ENCODE measurements at places on chromosomes 12 and 14.

DNA sequence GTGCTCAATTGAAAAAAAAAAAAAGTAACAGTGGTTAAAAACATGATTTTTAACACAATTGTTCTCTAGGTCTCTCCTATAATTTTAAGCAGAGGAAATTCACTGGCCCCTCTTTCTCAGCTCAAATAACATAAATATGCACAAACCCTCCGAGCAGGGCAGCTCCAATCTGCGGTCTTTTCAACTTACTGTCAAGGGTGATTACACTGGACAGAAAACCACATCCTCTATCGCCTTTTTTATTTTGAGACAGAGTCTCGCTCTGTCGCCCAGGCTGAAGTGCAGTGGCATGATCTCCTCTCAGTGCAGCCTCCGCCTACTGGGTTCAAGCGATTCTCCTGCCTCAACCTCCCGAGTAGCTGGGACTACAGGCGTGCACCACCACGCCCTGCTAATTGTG is 16.5 kb upstream of the GABARAPL1 start:
- no peak for DNase-seq

GRCh38 chr12:113609692-113610469 is 138.2 kb upstream of the LHX5 start:
- DNase-seq = no peak

- no peak for DNase-seq
Observed at GRCh38 chr12:3165078-3165980, 88.2 kb downstream of the TSPAN9 start.

- peak; percentile 96 for DNase-seq
Observed at GRCh38 chr12:122064780-122065588, 13.6 kb upstream of the MLXIP start.

GRCh38 chr12:87756111-87756510 is 273.1 kb downstream of the C12orf50 start:
- peak; percentile 71 for DNase-seq

DNA sequence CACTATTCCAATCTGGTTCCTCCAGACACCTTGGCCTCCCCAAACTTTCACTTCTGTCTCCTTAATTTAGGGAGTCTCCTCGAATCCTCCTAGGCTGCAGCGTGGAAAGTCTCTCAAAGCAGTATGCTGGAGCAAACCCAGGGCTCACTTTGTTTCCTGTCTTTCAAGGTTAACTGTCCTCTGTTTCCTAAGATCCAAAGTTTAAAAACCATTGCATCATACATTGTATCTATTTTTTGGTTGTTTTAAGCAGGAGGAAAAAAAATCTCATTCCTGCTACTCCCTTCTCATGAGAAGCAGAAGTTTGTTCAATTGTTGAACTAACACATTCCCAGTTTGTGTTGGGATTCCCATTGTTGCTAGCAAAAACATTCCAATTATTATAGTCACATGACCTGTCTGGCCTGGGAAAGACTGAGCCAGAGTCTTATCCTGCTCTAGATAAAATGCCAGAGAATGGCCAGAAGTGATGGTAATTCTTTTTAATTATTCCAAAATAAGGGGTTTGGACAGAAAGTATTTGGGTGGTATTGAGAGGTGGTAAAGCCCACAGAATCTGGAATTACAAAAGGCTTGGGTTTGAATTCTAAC is 67.3 kb downstream of the HSPB8 start:
- no peak for DNase-seq

GRCh38 chr14:53894456-53894855 is 62.2 kb downstream of the BMP4 start:
- peak; percentile 75 for DNase-seq

GRCh38 chr12:70332236-70332635 is 33.9 kb upstream of the KCNMB4 start:
- no peak for DNase-seq

- no peak for DNase-seq
Observed at GRCh38 chr12:66232263-66232662, 43.2 kb downstream of the IRAK3 start.

DNA sequence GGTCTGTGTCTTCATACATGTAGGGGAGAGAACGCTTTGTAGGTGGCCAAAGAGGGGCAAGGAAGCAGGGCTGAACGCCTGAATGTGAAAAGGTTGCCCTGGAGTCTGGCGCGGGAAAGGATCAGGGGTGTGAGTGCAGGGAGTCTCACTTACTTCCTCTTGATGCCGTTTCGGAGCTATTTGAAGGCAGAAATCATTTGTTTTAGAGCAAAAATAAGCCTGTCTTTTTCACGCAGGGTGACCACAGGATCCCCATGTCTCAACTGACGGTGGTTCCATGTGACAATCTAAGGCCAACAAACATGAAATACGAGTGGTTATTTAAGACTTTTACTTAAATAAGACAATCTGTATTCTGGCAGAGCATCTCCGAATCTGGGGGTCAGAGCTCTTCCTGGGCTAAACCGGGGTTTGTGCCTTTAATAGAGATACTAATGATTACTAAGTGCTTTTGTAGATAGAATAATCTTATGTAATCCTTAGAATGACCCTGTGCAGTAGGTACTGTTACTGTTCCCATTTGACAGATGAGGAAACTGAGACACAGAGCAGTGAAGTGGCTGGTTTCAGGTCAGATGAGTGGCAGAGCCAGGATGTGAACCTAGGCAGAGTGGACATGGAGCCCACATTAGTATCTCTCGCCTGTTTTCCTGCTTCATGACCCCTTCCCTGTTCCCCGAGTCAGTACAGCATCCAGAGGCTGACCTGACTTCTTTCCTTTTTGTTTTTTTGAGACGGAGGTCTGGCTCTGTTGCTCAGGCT is 1.9 kb downstream of the BRI3BP start:
- no peak for DNase-seq

- no peak for DNase-seq
Observed at GRCh38 chr12:115572440-115572839, 705.1 kb downstream of the MED13L start.

- peak; percentile 69 for DNase-seq
Observed at GRCh38 chr12:14948672-14949071, 10.3 kb upstream of the ERP27 start.

- DNase-seq = peak; percentile 91
Observed at GRCh38 chr12:6532927-6533652, 1.2 kb upstream of the GAPDH start.

DNA sequence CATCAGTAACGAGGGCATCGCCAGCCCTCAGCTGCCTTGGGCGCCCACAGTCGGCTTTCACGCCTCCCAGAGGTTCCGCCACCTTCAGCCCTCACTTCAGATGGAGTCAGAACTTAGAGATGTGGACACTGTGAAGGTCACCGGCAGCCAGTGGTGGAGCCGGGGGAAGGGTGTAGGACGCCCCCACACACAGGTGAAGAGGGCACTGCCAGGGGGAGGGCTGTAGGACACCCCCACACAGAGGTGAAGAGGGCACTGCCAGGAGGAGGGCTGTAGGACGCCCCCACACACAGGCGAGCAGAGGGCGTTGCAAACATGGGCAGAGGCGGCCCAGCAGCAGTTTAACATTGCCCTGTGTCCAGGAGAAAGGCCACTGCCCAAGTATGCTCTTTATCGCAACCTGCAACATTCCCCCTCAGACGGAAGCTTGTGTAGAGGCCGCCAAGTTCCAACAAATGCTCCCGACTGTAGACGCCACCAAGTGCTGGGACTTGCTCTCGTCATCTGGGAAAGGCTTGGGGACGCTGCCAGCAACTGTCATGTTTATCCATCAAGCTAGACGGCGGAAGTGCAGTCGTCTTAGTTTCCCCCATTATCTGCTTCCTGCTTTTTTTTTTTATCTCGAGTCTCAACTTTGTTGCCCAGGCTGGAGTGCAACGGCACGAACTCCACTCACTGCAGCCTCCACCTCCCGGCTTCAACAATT is 4.9 kb upstream of the ANKLE2 start:
- DNase-seq = no peak

DNA sequence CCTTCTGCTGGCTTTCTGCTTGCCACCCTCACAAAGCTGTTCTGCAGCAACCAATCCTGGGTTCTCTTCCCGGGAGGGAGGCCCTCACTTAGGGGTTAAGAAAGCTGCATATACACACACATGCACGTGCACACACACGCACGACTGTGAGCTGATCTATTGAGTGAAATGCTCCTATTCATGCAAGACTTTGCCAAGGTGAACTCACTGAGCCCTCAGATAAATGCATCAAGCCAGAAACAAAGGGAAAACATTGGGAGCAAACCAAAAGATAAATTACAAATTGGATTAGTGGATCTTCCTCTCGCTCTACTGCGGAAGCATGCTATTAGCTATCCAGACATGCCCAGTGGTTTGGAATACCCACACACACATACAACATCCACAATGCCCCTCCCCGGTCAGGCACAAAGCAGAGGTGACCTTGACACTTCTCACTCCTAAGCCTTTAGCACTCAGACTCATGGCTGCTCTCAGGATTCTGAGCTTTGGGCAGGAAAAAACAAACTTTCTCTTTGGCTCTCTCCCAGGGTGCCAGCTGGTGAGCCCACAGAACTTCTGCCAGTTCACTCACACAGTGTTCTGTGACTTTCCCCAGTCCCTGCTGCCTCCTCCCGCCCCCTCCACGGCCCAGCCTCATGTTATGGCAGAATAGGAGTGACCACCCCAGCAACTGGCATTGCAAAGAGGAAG is 320.0 kb downstream of the DPF3 start:
- no peak for DNase-seq

GRCh38 chr12:2439332-2440100 is 355.3 kb upstream of the FKBP4 start:
- DNase-seq = no peak

- DNase-seq = peak; percentile 4
Observed at GRCh38 chr14:52117111-52117832, 48.4 kb upstream of the NID2 start.

- DNase-seq = peak; percentile 10
Observed at GRCh38 chr14:101808894-101809670, 47.6 kb downstream of the PPP2R5C start.

- DNase-seq = peak; percentile 65
Observed at GRCh38 chr12:25806271-25806670, 152.2 kb upstream of the RASSF8 start.

DNA sequence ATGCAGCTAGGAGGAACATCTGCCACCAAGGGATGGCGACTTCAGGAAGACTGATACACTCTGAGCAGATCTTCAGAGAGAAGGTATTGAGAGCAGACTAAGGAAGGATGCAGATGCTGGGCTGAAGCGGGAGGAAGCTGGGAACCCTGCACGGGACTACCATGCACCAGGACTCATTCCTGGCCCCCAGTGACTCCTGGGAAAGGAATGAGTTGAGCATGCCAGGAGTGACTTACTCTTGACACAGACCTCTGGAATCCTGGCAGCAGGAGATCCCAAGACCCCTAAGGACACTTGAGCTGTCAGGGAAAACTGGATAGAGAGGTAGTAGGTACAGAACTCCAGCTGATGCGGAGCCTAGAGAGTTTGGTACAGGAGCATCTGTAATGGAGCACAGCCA is 336.1 kb downstream of the RPS29 start:
- DNase-seq = peak; percentile 75

GRCh38 chr14:39102265-39102968 is 618 bp downstream of the SEC23A start:
- DNase-seq = peak; percentile 53

DNA sequence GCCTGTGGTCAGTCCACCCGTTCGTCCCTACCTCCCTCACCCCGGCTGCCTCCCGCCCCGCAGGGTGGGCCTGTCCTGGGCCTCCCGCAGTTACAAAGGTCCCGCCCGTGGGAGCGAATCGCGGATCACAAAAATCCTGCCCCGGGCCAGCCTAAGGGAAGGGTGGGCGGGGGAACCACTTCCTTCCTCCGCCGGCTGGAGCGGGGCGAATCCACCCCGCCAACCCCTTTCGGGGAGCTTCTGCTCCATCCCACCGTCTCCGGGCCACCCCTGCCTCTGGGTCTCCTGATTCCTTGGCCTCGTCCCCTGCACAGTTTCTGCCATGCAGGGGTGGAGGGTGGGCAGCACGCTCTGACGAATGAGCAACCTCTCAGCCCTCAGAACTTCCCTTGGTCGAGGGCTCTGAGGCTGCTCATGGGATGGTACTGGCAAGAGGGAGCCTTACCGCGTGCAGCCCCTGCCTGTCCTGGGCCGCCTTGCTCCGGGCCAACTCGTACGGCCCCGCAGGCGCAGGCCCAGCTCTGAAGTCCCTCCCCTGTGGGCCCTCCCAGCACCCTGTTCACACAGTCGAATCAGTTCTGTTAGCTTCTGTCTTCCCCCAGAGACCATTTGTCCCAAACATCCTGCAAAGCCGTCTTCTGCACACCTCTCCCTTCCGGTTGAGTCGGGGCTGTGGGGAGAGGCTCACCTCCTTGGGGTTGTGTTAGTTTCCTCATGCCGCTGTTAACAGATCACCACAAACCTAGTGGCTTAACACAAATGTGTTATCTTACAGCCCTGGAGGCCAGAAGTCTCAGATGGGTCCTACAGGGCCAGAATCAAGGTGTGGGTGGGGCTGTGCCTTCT is 589 bp upstream of the HVCN1 start:
- peak; percentile 50 for DNase-seq

DNA sequence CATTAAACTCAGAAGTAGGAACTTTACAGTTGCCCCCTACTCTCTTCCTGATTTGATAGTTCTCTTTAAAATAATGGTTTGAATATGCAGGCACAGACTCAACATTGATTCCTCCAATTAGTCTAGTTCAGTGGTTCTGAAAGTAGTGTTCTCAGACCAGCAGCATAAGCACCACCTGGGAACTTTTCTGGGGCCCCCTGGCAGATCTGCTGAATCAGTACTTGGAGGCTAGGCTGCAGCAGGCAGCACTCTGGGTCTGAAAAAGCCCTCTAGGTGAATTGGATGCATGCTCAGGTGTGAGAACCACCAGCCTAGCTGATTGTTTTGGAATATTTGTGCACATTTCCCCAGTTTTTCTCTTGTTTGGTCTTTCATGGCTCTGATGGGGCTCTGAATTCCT is 198.6 kb upstream of the NOS1 start:
- no peak for DNase-seq

DNA sequence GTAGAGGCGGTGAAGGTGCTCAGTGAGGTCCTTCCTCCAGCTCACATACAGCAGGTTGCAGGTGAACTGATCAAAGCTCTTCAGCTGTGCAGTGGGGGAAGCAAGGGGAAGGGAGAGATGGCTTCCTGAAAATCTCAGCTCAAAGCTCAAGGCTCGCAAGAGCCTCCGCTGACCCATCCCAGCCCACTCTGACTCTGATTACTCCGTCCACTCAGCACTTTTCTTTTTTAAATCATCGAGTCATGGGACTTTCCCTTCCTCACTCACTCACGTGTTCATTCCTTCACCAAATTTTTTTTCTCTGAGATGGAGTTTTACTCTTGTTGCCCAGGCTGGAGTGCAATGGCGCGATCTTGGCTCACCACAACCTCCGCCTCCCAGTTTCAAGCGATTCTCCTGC is 4.7 kb downstream of the ABCD4 start:
- peak; percentile 32 for DNase-seq

DNA sequence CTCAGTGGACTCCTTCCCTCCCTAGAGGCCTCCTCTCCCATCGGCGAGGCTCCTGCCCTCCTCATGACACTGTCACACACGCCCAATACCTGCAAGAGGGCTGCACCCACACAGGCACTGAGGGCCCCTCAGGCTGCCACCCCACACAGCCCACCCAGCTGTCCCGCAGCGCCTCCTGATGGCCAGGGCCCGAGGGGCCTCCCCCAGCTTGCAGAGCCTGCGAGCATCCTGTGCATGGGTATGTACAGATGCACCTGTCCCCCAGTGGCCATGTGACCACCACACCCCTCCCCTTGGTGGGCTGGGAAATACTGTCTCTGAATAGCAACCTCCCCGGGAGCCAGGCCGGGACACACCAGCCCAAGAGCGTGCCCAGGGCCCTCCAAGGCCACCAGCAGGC is 19.0 kb upstream of the NUDT14 start:
- DNase-seq = no peak

- DNase-seq = peak; percentile 50
Observed at GRCh38 chr12:111404362-111405148, 1.2 kb upstream of the SH2B3 start.
